ENCODE measurements at places on chromosomes 4 and X.

DNA sequence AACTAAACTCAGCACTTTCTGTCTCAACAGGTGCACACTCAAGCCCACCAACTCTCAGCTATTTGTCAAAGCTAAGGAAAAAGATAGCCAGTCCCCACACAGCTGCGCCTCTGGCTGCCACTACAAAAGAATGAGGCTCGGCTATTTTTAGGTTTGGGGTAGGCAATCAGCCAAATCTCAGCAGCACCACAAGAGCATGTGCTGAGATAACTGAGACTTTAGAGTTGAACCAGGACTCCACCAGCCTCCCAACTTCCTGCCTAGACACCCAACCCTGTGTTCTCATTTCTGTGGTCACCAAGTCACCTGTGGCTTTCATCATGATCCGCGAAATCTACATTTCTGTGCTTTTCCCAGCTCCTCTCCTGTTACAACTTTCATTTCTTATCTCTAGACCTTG, 28.0 kb downstream of the DMD start:
- DNase-seq, result no peak

- H3K27me3 ChIP-seq, result no peaks in the 10 kb centered on the region
- H3K36me3 ChIP-seq, result no peaks in the 10 kb centered on the region
- H3K4me3 ChIP-seq, result no peak overlapping the region
- DNase-seq, result no peak
- H3K27ac ChIP-seq, result no peak overlapping the region
- no peaks in the 10 kb centered on the region for H3K4me1 ChIP-seq
Measured at GRCh38 chr4:54400802-54401201, 171.7 kb downstream of the PDGFRA start.

DNA sequence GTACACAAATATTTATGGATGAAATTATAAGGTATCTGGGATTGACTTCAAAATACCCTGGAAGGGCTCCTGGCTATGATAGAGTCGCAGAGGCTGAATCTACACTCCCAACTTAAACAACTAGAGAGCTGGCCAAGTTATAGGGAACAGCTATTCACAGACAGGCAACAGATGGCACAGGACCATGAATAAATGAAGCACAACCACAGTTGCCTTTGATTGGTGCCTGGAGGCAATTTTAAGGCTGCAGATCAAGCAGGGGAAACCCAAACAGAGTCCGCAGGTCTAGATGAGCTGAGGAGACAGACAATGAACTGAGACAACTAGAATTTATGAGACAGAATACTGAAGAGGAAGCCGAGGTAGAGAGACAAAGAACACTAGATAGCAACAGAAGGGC, 155.9 kb downstream of the EVC2 start:
- H3K4me3 ChIP-seq, result no peak overlapping the region
- H3K36me3 ChIP-seq, result no peaks in the 10 kb centered on the region
- no peak for DNase-seq
- H3K27ac ChIP-seq, result no peak overlapping the region
- H3K27me3 ChIP-seq, result 0 out of 2 replicates have a peak, but pooled peaks cover 4% of the 10 kb centered on the region
- H3K4me1 ChIP-seq, result no peaks in the 10 kb centered on the region

DNA sequence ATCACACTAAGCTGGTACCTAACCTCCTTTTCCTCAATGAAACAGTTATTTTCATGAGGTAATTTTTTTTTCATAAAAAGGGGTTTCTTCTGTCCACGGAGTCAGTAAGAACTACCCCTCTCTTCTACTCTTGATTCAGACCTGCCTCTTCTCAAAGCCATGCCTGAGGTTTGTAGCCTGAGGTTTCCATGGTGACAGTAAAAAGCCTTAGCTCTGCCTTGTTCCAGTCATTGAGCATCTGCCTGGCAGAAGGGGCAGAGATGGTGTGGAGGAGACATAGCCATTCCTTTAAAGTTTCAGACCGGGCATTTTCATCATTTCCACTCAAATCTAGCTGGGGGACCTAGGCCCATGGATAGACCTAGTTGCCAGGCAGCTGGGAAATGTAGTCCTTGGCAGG, 135.5 kb downstream of the REPS2 start:
- 0 out of 2 replicates have a peak, but pooled peaks cover 4% of the 10 kb centered on the region for H3K4me1 ChIP-seq
- DNase-seq, result no peak
- H3K27me3 ChIP-seq, result no peaks in the 10 kb centered on the region
- no peak overlapping the region for H3K27ac ChIP-seq
- no peaks in the 10 kb centered on the region for H3K36me3 ChIP-seq
- H3K4me3 ChIP-seq, result no peak overlapping the region

GRCh38 chrX:114075073-114075673, 508.7 kb upstream of the HTR2C start:
- H3K27me3 ChIP-seq, result no peaks in the 10 kb centered on the region
- H3K36me3 ChIP-seq, result no peaks in the 10 kb centered on the region
- H3K4me3 ChIP-seq, result no peak overlapping the region
- H3K27ac ChIP-seq, result no peak overlapping the region
- no peaks in the 10 kb centered on the region for H3K4me1 ChIP-seq

DNA sequence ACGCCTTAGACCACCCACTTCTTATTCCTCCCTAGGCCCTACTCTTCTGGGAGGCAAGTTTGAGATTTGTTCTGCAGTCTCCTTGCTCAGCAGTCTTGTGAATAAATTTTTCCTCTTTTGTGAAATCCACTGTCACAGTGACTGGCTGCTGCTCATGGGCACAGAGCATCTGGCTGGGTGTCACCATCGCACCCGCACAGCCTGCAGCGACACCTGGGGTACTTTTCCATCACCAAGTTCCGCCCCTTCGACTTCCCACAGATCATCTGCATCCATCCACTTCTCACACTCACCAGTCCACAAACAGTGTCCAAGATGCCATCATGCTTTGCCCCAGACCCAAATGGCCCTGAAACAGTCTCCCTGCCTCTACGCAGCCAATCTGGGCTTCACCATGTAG, 36.4 kb upstream of the AFAP1 start:
- H3K4me1 ChIP-seq, result peaks cover 78% of the 10 kb centered on the region
- H3K27ac ChIP-seq, result no peak overlapping the region
- H3K4me3 ChIP-seq, result no peak overlapping the region
- H3K27me3 ChIP-seq, result no peaks in the 10 kb centered on the region
- no peaks in the 10 kb centered on the region for H3K36me3 ChIP-seq
- no peak for DNase-seq

- DNase-seq, result no peak
- H3K4me3 ChIP-seq, result no peak overlapping the region
- no peaks in the 10 kb centered on the region for H3K27me3 ChIP-seq
- H3K27ac ChIP-seq, result no peak overlapping the region
Measured at GRCh38 chrX:102892103-102892502, 45.0 kb upstream of the RAB40AL start.

DNA sequence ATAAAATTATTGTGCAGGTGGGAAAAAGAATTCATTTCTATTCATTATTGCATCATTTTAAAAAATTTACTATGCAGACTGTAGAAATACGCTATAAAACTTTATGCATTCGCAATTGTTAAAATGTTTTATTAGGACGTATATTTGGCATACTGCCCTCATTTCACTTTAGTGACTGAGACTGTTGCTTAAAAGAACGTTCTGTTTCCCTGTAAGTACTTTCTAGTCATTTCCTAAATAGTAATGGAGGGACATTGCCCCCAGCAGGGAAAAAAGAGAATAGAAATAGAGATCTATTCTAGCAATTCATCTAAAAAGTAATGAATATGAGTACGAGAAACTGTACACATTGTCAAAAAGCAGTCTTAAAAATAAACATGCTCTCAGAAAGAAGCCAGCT, 1295.8 kb upstream of the TENM3 start:
- no peak for DNase-seq
- no peaks in the 10 kb centered on the region for H3K36me3 ChIP-seq
- H3K27ac ChIP-seq, result no peak overlapping the region
- no peaks in the 10 kb centered on the region for H3K27me3 ChIP-seq
- no peak overlapping the region for H3K4me3 ChIP-seq
- no peaks in the 10 kb centered on the region for H3K4me1 ChIP-seq
